ENCODE measurements at places on chromosomes 12 and 14.

DNA sequence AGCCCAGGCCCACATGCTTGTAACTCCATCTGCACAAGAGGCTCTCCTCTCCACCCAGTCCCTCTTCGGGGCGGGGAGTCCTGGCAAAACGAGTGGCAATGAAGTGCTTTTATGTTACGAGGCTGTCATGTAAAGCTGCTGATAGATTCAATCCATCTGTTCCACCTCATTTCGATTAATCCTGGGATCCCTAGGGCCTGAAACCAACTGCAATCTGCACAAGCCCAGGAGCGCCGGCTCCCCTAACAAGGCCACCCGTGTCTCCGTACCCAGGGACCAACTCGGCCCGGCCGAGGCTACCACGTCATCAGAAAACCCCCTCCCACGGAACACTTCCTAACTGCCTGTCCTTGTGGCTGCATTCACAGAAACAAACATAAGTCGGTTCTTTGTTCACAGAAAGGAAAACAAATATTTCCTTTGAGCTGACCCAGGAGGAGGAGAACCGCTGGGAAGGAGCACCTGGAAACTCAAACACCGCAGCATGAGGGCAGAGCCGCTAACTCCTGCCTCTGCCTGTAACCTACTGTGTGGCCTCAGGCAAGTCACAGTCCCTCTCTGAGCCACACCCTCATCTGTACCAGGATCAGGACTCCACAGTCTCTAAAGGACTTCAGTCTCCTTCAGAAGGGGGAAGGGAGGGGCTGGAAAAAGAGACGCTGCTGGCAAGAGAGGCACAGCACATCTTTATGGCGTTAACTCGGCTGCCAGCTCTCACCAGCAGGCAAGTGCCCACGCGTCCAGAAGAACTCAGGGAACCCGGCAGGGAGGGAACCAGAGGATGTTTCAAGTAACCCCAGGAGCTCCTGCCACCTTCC, 47.8 kb downstream of the CCDC88C start:
- DNase-seq: peak; percentile 95

DNA sequence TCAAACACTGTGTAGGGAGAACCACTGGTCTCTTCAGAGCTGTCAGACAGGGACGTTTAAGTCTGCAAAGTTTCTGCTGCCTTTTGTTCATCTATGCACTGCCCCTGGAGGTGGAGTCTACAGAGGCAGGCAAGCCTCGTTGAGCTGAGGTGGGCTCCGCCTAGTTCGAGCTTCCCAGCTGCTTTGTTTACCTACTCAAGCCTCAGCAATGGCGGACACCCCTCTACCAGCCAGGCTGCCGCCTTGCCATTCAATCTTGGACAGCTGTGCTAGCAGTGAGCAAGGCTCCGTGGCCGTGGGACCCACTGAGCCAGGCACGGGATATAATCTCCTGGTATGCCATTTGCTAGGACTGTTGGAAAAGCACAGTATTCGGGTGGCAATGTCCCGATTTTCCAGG, 24.6 kb upstream of the YBX3 start:
- DNase-seq: no peak

- DNase-seq: no peak
Measured at GRCh38 chr12:89212339-89212771, 139.9 kb downstream of the DUSP6 start.

DNA sequence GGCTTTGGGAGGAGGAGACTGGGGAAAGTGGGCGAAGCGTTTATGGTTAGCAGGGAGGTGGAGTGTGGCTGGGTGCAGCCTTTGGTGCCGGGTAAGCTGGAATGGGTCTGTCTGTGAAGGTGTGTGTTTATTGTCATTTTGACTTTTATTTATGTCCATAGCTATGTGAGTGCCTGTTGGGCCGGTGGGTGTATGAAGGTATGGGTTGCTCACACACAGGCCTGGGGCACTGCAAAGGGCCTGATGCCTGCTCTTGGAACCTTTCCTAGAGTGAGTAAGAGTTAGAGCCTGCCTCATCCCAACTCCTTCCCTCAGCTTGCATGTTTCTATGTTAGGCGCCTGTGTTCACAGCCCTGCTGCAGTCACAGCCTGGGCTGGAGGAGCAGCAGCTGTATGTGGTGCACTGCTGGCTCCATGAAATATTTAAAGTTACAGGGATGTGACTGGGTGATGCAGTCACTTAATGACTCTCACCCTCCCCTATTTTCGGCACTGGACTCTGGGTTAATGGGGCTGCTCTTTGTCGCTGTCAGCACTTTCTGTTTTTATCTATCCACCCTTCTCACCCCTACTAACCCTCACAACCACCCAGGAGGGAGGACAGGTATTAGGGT, 2.6 kb upstream of the PPP1R1A start:
- no peak for DNase-seq

DNA sequence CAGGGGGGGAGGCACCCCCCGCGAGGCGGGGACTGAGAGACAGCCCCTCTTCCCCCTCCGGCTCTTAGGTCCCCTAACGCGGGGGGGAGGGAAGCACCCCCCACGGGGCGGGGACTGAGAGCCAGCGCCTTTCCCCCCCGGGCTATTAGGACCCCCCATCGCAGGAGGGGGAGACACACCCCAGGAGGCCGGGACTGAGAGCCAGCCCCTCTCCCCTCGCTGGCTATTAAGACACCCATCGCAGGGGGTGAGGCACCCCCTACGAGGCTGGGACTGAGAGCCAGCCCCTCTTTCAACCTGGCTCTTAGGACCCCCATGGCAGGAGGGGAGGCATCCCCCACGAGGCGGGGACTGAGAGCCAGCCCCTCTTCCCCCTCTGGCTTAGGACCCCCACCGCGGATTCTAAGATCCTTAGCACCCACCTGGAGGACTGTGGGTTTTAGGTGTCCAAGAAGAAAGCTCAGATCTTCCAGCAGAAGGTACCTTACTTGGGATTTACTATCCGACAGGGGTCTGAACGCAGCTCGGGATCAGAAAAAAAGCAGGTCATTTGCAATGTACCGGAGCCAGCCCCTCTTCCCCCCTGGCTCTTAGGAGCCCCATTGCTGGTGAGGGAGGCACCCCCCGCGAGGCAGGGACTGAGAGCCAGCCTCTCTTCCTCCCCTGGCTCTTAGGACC, 197.8 kb upstream of the PZP start:
- DNase-seq: no peak

- DNase-seq: no peak
Measured at GRCh38 chr12:123148655-123149054, 2.2 kb downstream of the PITPNM2 start.

GRCh38 chr14:42556551-42556950, 949.9 kb downstream of the LRFN5 start:
- no peak for DNase-seq

DNA sequence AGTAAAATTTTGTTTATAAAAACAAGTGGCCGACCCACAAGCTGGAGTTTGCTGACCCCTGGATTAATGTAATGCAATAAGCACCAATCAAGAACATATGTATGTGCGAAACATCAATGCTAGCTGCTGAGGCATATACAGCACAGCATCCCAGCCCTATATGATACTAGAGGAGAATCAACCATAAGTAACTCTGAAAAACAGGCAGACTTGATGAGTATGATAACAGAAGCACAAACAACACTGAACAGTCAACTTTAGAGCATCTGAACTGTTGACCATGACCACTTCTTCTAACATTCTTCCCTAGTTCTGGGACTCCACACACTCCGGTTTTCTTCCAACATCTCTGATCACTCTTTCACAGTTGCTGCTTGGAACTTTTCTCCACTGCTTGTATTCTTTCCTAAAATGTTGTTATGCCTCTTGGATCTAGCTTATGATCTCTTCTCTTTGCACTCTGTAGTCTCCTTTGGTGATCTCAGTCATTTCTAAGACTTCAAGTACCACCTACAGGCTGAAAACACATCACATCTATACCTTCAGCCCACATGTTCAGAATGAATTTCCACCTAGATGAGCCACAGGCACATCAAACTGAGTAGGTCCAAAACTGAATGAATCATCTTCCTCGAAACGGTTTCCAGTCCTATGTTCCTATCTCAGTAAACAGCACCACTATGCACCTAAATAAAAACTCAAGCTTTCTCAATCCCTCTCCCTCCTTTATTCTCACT, 57.2 kb downstream of the STXBP6 start:
- no peak for DNase-seq

DNA sequence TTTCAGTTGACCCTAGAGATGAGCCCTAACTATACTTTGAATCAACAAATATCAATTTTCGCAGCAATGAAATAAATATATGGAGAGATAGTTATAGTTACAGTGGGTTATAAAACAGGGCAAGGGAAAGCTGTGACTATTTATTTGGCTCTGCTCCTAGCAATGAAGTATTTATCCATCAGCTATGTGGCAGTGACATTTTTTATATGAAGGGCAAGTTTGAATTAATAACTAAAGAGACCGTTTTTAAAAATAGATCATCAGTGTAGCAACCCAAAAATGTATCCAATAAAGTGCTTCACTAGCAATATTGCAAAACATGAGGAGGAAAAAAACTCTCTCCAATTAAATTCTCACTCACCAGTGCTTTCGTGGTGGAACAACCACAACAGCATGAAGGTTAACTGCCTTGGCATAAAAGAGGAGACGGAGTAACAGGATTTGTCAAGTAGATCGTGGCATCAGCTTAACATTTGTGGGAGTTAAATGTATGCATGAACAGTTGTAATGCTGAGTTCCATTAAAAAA, 58.1 kb upstream of the NUDT4 start:
- DNase-seq: no peak

GRCh38 chr14:64763801-64764621, 59.8 kb downstream of the PLEKHG3 start:
- DNase-seq: peak; percentile 74

DNA sequence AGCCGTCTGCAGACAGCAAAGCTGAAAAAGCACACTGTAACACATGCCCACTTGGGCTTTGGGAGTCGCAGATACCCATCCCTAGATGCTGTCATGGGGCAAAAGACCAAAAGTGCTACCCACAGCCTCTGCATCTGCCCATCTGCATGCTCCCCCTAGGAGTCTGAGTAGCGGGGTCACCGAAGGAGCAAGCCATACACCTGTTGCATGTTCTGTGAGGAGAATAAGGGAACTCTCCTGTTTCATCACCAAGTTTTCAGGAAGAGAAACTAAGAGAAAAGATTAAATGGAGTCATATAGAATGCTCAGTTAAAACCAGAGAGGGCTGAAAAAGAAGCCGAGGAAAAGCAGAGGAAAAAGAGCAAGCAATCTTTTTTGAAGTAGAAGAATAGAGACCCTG, 13.7 kb upstream of the ST8SIA1 start:
- DNase-seq: no peak

GRCh38 chr12:2011643-2012607, 7.7 kb upstream of the DCP1B start:
- DNase-seq: no peak

DNA sequence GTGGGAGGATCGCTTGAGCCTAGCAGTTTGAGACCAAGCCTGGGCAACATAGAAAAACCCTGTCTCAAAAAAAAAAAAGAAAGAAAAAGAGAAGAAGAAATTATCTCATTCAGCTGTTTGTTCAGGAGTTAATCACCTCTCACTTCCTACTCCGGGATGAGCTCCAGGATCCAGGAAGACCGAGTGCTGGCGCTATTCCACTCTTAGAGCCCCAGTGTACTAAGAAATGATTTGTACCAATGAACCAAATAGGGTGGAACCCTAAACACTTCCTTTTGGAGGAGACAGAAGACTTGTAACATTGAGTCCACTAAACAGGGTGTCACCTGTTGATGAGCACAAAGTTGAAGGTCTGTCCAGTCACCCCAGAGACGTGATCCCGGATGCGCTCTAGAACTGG, 3.6 kb downstream of the ALKBH2 start:
- DNase-seq: no peak

GRCh38 chr12:11981121-11981733, 89.5 kb upstream of the BCL2L14 start:
- no peak for DNase-seq

DNA sequence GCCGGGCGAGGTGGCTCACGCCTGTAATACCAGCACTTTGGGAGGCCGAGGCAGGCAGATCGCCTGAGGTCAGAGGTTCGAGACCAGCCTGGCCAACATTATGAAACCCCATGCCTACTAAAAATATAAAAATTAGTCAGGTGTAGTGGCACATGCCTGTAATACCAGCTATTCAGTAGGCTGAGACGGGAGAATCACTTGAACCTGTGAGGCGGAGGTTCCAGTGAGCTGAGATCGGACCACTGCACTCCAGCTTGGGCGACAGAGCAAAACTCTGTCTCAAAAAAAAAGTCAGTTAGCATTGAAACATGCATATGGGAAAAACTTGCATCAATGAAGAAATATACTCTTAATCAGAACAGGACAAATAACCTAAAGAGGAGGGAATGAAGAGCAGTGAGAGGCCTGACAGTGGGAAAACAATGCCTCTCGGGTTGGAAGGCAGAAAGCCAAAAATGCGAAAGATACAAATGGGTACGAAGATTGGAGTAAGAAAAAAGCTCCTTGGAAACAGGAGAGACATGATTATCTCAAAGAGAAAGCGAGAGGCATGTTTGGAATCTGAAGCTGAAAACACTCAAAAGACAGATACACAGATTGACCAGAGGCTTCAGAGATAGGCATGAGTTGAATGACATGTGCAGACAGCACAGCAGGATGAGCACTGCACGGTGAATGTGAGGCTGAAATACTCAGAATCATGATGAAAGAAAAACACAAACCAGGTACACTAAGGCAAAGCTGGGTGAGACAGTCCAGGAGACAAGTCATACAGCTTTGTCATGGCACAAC, 30.6 kb downstream of the RESF1 start:
- no peak for DNase-seq

- no peak for DNase-seq
Measured at GRCh38 chr12:64480148-64480547, 28.2 kb downstream of the TBK1 start.

DNA sequence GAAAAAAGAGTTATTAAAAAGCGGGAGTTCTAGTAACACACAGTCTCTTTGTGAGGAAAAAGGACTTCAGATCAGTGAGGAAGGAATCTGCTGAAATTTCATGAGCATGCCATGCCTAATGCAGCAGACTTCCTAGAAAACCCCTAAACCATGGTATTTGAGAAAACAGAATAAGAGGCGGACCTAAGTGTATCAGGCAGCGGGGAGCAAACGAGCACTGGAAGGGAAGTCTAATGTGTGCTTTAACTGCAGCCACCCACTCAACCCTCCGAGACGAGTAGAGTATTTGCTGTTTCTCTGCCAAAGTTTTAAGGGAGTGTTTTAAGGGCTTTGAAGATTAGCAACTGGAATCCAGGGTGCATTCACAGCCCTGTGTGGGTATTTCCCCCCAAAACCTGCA, 36.5 kb downstream of the ACADS start:
- DNase-seq: no peak

DNA sequence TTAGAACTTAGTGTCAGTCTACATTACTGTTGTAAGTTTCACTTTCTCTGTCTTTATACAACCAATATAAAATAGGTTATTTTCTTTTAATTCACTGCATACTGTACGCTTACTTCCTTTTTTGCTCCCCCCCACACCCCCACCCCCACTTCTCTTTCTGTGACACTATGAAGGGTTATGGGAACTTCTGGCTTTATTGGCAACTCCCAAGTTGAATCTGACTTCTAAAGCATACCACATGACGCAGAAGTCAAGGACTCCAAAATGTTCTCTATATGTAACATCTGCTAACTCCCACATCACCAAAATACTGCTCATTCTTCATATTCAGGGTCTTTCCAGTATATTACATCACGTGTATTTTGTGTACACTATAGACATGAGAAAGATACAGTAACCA, 81.2 kb upstream of the ATXN7L3B start:
- no peak for DNase-seq

- DNase-seq: no peak
Measured at GRCh38 chr14:20617138-20618003, 24.1 kb downstream of the OR6S1 start.

Data from NCI-H1694 (cell line).